Activated naive CD4-positive, alpha-beta T cell treated with anti-CD3 and anti-CD28 coated beads, Interleukin-2, amount 10 ng/mL, durations not matched to agents 7 days and 5 days (primary cell): ENCODE measurements at places on chromosomes 3 and 15.

DNA sequence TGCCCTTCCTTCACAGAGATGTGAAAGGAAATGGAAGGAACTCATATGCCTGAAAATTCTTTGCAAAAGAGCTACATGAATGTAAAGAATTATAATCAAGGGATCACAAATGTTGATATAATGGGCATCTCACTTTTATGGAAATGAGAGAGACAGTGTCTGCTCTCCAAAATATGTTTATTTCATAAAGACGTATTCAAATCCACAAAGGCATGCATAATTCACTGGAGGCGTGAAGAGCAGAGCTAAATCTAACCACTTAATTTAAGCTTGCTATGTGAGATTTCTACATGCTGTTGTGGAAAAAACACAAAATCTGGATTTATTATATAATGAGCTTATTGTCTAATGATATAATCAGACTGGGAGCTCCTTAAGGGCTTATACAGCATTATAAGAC lies 469.1 kb downstream of the RAP2B start:
- no peak for DNase-seq
- no peaks in the 10 kb centered on the region for H3K27me3 ChIP-seq
- H3K4me1 ChIP-seq, result peaks cover 62% of the 10 kb centered on the region
- no peak overlapping the region for H3K4me3 ChIP-seq
- no peaks in the 10 kb centered on the region for H3K36me3 ChIP-seq

DNA sequence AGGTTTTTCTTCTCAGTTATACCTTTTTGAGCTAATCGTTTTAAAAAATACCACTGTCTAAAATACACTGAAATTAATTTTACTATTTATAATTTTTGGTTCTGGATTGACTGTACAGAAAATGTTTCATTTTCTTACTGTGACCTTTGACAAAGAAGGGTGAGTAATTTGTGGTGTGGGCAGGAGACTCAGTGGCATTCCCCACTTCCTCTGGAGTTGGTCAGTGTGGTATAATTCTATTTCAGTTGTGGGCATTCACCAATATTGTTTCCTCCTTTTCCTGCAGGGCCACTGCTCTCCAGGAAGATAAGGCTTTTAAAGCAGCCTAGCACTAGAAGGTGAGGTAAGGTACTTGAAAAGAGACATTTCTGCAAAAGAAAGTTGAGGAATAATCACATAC lies 6.5 kb downstream of the DAG1 start:
- H3K27me3 ChIP-seq, result no peaks in the 10 kb centered on the region
- H3K36me3 ChIP-seq, result peaks cover 26% of the 10 kb centered on the region
- H3K4me3 ChIP-seq, result no peak overlapping the region
- peaks cover 28% of the 10 kb centered on the region for H3K4me1 ChIP-seq
- DNase-seq, result peak; percentile 36

DNA sequence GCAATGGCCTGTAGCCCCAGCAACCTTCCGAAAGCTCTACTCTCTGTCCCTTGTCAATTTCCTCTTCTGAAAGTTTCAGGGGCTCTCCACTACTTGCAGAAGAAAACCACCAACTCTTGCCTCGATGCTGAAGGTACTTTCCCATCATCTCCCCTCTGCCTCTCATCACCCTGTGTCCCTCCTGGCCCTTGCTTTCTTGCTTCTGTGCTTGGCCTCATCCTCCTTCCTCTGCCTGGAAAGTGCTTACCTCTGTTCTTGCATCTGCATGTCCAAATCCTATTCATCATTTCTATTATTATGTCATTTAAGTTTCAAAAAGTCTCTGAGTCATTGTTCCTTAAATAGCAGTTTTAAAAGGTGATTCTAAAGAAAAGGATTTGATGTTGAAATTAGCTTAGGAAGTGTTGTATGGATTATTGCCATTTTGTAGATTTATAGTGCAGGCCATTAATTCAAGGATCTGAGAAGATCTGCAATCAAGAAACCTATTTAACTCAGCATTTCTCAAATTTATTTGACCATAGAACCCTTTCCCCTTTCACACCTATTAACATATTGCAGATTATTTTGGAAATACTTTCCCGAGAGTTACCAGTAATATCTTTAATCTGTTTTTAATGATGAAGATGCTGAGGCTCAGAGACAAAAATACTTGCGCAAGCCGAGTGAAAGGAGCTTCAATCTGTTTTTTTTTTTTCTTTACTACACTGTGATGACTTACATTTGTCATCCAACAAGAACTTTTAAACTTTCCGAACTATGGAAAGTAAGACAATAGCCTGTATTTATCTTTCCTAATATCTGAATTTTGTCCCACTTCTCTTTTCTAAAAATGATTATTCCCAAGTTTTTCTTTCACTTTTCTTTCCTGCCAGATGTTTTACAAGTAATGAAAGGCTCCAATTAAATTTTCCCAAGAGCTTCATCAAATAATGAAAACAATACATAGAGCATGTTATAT lies 22.3 kb upstream of the CFAP161 start:
- no peaks in the 10 kb centered on the region for H3K36me3 ChIP-seq
- peaks cover 49% of the 10 kb centered on the region for H3K27me3 ChIP-seq
- no peaks in the 10 kb centered on the region for H3K4me1 ChIP-seq
- no peak for DNase-seq
- H3K27ac ChIP-seq, result no peak overlapping the region
- H3K4me3 ChIP-seq, result no peak overlapping the region

DNA sequence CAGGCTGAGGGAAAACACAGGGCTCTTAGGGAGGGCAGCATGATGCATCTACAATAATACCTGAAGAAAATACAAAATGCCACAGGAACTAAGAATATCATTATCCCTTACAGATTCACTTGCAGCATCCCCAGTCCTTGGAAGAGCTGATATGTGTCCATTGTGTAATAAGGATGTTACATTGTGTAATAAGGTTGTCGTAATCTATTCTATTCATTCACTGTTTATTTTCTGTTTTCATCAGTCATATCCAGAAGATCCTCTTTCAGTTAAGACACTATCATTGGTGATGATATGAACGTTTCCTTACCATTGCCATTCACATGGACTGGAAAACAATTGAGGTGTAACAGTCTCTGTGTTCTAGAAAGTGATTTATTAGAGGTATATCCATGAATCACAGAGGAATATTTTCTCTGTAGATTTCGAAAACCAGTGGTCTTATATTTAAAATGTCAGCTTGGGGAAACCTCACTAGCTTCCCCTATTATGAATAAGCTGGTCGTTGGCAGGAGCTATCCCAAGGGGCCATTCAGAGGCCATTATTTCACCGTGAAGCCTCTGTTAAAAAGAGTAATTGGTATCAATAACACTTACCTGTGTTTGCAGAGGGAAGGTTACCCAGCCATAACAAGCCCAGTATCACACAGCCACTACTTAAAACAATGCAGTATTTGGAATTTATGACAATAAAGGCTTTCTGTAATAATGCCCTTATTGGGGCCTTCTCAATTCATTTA lies 241.1 kb downstream of the ZNF385D start:
- no peaks in the 10 kb centered on the region for H3K36me3 ChIP-seq
- H3K27ac ChIP-seq, result no peak overlapping the region
- H3K27me3 ChIP-seq, result no peaks in the 10 kb centered on the region
- DNase-seq, result no peak
- H3K4me1 ChIP-seq, result no peaks in the 10 kb centered on the region

- H3K27me3 ChIP-seq, result no peaks in the 10 kb centered on the region
- DNase-seq, result no peak
- no peaks in the 10 kb centered on the region for H3K36me3 ChIP-seq
- no peak overlapping the region for H3K4me3 ChIP-seq
Observed at GRCh38 chr3:178318340-178318739, 217.9 kb upstream of the KCNMB2 start.

DNA sequence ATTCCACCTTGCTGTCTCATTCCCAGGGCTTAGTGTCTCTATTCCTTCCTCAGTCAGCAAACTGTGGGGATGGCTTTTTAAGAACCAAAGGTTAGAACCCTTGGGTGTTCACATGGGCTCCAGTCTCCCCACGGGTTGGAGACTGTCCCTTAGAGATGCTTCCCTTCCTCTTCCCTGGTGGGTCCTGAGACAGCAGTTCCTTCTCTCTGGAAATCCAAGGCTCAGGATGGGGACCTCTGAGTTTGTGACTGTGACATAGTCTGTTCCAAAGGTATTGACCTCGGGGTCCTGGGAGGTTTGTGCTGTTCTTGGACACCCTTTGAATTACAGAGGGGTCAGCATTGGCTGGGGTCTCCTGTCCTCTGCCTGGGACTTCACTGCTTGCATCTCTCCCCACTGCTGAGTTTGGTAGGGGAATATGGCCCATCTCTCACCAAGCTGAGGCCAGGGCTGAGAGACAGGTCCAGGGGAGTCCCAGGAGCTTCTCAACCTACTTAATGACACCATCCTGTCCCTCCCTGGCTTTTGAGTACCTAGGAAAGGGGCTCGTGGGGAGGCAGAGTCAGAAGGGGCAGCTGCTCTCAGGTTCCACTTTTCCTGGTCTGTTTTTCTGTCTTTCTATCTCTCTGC lies 1.5 kb downstream of the GRM2 start:
- H3K4me3 ChIP-seq, result no peak overlapping the region
- peaks cover 13% of the 10 kb centered on the region for H3K36me3 ChIP-seq
- peak; percentile 16 for DNase-seq
- peaks cover 17% of the 10 kb centered on the region for H3K27me3 ChIP-seq
- H3K4me1 ChIP-seq, result no peaks in the 10 kb centered on the region

GRCh38 chr15:35771746-35772442 lies 225.9 kb upstream of the DPH6 start:
- H3K4me3 ChIP-seq, result no peak overlapping the region
- H3K36me3 ChIP-seq, result no peaks in the 10 kb centered on the region
- no peak for DNase-seq
- no peaks in the 10 kb centered on the region for H3K4me1 ChIP-seq

- no peaks in the 10 kb centered on the region for H3K27me3 ChIP-seq
- no peak for DNase-seq
- peaks cover 50% of the 10 kb centered on the region for H3K36me3 ChIP-seq
- no peak overlapping the region for H3K4me3 ChIP-seq
- peaks cover 72% of the 10 kb centered on the region for H3K4me1 ChIP-seq
- no peak overlapping the region for H3K27ac ChIP-seq
Observed at GRCh38 chr15:80985981-80986380, 3.6 kb downstream of the MESD start.
